ENCODE measurements at places on chromosomes 11 and 22.

- peak; percentile 45 for DNase-seq
Measured at GRCh38 chr22:36238373-36239149, 766 bp downstream of the APOL2 start.

DNA sequence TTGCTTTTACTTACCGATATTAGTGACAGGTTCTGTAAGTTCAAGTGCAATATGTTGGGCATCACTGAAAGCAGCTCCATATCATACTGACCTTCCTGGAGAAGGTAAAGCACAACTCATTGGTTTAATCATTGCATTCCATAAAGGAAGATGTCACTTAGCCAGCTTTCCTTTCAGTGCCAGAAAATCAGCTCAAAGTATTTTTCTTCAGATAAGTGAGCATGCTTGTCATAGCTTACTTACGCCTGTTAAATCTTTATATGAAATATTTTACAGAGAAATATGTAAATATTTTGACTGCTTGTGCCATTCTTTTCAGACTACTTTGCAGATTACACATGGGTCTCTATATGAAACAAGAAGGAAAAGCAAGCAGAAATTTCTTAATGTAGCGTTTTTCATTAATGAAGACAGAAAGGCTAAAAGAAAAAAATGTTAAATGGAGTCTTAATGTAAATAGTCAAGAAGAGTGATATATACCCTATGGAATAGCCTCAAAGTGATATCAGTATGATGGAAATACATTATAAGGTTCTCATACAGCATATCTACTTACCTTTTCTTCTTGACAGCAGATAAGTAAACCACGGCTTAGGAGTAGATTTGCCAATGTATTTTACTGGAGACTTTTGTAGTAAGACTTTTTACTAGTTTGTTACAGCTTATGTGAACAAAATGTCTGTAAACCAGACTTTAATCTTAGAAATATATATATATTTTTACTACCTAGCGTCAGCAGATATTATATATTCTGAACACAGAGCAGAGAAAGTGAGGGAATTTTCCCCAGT, 649.7 kb downstream of the METTL15 start:
- DNase-seq, result no peak

GRCh38 chr11:93796441-93797231, 12.6 kb downstream of the MED17 start:
- DNase-seq, result no peak

- peak; percentile 66 for DNase-seq
Measured at GRCh38 chr22:26671317-26672059, 14.1 kb downstream of the MIAT start.

- no peak for DNase-seq
Measured at GRCh38 chr11:102177126-102177525, 66.9 kb downstream of the YAP1 start.

Measured in NCI-H1105 (cell line).